Calu3 (cell line): ENCODE measurements at places on chromosomes 3 and 15. TPM values are rescaled to one million over a fixed set of nuclear protein-coding genes. Genes with fewer than 3 reads are reported as not detected.

DNA sequence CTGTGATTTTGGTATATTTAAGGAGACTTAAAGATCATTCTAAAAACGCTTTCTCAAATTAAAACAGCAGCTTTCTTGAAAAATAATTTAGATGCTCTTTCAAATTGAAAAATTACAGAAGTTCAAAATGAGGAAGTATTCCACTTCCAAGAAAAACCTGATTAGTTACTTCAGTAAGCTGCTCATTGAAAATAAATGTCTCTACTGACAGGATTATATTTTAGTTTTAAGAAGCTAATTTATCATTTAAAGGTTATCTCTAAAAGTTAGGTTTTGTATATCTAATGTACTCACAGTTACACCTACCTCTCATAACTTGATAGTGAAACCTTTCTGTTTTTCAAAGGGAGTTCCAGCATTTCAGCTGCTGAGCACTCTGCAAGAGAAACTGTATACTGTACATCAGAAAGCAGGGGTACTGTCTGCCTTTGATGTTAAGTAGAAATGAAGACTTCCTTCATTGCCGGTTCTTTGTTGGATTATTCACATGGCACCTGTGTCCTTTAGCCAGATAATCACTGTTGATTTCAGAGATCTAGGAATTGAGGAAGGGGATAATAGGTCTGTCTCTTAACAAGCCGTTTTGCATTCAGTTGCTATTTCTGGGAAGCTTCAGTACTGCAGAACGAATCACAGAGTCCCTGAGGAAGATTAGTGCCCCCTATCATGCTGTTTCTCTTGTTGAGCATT is 161.6 kb downstream of the TCF12 start:
- no peak for DNase-seq

FEZF2 gene
- not detected in 2 replicates for total RNA-seq

SLC9C1 gene
- not detected in 2 replicates for total RNA-seq

CLDN18 gene
- total RNA-seq = 0.85 and 3.3 TPM in 2 replicates
